ENCODE measurements at places on chromosomes 7 and 10.

DNA sequence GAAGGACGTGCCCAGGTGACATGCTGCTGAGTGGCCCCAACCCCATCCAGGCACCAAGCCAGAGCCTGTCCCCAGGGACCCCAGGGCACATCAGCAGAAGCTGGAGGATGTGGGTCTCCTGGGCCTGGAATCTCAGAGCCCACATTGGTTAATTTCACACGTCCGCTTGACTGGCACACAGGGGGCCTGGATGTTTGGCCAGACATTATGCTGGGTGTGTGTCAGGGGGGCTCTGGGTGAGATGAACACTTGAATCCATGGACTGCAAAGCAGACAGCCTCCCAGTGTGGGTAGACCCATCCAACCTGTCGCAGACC, 79.1 kb upstream of the RET start:
- no peak for DNase-seq

DNA sequence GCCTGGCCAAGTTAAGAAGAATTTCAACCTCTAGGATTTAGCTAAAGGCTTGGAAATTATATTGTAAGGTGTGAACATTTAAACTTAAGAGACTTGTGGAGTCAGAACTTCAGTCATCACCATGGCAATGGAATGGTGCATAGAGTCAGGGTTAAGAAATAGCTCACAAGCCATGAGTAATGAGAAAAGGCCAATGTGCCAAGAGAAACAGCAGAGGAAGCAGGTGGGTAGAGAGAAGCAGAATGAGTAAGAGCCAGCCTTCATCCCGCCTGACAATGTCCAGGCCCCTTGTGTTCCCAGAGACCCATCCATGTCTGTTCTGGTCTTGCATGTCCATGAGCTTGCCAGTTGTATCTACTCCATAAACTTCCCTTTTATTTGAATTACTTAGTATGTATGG, 62.6 kb upstream of the TBX20 start:
- DNase-seq: no peak

DNA sequence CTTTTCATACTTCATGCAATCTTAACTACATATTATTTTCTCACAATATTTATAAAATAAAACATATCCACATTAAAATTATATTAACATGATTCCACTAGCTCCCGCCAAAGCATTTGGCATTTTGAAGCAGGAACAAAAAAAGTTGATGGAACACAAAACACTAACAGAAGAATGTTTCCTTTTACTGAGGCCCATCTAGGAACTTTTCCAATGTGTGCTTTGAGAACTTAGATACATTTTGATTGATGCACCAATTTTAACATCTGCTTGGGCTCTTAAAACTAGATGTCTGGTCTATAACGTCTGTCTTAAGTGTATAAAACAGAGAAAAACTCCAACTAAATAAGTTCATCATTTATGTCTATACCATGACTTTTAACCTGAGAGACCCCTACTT, 1214.8 kb downstream of the SORCS1 start:
- DNase-seq: no peak

DNA sequence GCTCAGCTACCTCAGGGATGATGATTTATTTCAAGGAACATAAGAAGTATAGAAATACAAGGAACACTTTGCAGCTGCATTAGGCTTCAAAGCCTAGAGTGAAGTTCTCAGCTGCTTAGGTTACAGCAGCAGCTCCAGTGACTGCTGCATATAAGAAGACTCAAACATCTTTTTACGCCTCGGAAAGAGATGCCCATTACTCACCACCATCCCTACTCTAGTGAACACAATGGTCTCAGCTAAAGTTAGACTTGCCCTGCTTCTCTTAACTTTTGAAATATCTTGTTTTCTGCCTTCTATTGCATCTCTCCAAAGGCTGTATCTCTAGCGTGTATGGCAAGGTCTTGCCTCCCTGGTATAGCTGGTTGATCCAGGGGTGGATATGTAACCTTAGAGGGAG, 356.0 kb downstream of the PHF14 start:
- DNase-seq: no peak

DNA sequence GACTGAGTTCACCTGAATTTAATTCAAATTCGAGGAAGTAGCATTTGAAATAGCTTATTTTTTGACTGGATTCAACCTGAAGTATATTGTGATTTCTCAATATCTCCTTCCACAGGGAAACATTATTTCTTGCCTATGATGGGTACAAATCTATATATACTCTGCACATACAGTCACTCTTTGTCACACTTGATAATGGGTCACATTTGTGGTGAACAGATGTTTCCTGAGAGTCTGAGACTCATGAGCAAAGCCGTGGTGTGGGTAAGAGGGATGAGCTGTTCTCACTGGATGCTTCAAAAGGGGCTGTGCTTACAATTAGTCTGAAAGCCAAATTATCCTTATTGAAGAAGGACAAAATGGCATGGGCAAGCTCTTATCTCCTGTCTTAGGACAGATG, 18.0 kb upstream of the TBXAS1 start:
- no peak for DNase-seq

Data from esophagus squamous epithelium (tissue), 5 donors.